CD8-positive, alpha-beta T cell (primary cell): ENCODE measurements at places on chromosomes 2 and 18.

- no peak for DNase-seq
Measured at GRCh38 chr2:166727095-166727494, 161.2 kb upstream of the XIRP2 start.

- no peak for DNase-seq
Measured at GRCh38 chr18:50447952-50448351, 73.1 kb downstream of the SKA1 start.

- DNase-seq, result no peak
Measured at GRCh38 chr2:55949613-55950012, 26.0 kb upstream of the EFEMP1 start.

DNA sequence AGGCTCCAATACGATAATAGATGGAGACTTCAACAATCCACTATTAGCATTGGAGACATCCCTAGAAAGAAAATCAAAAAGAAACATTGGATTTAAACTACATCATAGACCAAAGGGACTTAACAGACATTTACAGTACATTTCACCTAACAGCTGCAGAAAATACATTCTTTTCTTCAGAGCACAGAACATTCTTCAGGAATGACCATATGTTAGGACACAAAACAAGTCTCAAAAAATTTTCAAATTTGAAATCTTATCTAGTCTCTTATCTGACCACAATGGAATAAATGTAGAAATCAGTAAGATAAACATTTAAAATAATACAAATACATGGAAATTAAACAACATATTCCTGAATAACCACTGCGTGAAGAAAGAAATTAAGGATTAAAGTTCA lies 68.7 kb downstream of the STRADB start:
- DNase-seq, result no peak

GRCh38 chr2:69674316-69674670 lies 30.8 kb upstream of the AAK1 start:
- no peak for DNase-seq

DNA sequence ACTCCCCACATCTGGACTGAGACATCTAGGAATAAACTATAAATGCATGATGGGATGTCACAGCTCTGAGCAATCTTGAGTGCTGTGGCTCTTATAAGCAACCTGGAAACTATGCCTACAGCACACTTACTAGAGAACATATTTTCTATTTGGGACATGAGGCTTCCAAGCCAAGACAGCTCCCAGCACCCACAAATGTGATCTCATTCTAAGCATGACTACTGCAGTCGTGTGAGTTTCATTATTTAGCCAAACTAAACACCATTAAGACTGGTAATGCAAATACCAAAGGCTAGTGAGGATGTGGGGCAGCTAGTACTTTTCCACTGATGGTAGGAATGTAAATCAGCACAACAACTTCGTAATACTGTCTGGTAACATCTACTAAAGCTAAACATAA lies 72.5 kb downstream of the RTTN start:
- no peak for DNase-seq

GRCh38 chr18:33836564-33836963 lies 258.5 kb downstream of the ASXL3 start:
- no peak for DNase-seq

GRCh38 chr2:201768918-201769317 lies 11.8 kb downstream of the ALS2 start:
- DNase-seq, result no peak
